DND-41 (cell line): ENCODE measurements at places on chromosomes 1 and 21.

GRCh38 chr1:78497201-78497600 lies 6.4 kb downstream of the PTGFR start:
- no peak for DNase-seq

GRCh38 chr1:1954831-1955441 lies 35.9 kb upstream of the TMEM52 start:
- no peak for DNase-seq

DNA sequence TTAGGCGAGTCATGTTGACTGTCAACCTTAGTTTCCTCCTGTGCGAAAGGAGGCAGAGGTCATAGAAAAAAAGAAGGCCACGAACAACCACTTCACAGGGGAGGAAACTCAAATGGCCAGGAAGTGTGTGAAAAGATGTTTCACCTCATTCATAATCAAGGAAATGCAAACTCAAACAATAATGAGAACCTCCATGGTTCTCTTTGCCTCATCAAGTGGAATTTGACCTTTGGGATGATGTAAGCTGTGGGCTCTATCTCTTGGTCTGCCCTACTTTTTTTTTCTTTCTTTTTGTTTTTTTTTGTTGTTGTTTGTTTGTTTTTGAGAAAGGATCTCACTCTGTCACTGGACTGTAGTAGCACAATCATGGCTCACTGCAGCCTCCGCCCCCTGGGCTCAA lies 55.9 kb upstream of the GRHL3 start:
- no peak for DNase-seq

DNA sequence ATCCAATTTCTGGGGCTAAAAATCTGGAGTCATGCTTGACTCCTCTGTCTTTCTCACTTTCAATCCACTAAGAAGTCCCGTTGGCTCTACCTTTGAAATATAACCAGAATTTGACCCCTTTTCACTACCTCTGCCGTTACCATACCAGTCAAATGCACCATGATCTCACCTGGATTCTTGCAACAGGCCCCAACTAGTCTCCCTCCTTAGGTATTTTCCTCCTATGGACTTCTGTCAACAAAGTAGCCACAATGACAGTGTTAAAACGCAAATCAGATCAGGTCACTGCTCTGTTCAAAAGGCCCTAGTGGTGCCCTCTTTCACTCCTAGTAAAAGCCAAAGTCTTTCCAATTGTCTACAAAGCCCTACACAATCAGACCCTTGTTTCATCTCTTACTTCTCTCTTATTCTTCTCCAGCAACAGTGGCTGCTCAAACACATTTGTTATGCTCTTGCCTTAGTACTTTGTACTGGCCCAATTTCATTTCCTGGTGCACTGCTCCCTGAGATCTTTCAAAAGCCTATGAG lies 35.7 kb upstream of the AGL start:
- no peak for DNase-seq

DNA sequence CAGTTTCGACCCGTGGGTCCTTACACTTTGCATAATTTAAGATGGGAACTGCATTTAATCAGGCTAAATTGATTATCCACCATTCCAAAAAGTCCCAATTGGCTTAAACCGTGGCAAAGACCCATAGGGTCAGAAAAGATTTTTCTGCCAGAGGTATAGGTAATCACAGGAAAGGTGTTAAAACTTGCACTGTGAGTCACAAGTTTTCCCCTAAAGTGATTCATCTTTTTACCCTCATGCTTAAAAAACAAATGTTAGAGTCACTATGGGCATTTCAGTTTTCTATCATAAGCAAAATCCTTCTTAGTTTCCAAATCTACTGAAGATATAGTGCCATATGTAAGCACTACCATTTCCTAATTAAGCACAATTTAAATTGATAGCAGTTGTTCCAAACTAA lies 1079.8 kb downstream of the ADGRL2 start:
- DNase-seq, result no peak

- no peak for DNase-seq
Observed at GRCh38 chr1:234763910-234764309, 153.9 kb upstream of the IRF2BP2 start.

- DNase-seq, result no peak
Observed at GRCh38 chr1:94572780-94573179, 31.2 kb upstream of the F3 start.

GRCh38 chr1:238404481-238404880 lies 513.8 kb upstream of the ZP4 start:
- no peak for DNase-seq

DNA sequence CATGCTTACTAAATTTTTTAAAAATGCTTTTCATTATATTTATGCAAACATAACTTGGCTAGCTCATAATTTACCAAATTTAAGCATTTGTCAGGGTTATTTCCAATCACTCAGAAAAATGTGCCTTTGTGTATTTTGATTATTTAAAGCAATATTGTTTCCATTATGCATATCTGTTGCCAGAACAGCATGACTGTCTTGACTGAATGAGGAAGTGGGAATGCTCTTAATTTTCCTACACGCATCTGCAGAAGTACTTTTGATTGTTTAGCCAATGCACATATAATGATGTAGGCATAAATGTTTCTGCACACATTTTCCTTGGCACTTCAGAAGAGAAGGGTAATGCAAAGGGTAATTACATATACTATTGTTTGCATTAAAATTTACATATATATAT lies 92.5 kb upstream of the ADGRL2 start:
- no peak for DNase-seq

- DNase-seq, result no peak
Observed at GRCh38 chr1:153849487-153850185, 73.1 kb downstream of the GATAD2B start.

GRCh38 chr1:175481126-175482070 lies 262.0 kb downstream of the TNR start:
- DNase-seq, result no peak

DNA sequence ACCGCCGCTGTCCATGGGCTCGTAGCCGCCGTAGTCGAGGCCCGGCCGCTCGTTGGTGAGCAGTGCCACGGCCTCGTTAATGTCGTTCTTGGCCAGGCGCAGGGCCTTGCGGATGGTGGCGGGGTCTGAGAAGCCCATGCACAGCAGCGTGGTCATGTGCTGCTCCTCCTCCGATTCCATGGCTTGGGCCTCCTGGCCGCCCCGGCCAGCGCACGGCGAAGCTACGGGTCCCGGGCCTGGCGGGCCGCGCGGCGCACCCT lies 300 bp downstream of the USP24 start:
- no peak for DNase-seq

DNA sequence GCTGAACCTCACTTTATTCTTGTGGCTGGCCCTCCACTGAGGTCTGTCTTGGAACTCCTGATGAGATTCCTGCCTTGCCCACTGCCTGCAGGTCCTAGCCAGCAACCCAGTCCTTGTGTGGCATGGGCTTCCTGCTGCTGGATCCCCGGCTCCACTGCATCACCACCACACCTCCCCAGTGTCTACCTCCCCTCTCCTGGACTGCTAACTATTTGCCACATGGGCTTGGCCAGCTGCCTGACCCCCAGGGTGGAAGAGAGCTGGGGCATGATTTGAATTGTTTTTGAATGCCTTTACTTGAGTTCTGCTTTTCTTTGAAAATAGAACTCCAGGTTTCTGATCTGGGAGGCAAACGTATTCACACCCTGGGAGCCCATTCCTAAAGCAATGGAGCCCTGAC lies 41.2 kb downstream of the SPAG17 start:
- DNase-seq, result no peak

GRCh38 chr1:245790441-245790840 lies 635.7 kb downstream of the KIF26B start:
- DNase-seq, result no peak

GRCh38 chr1:157849229-157849875 lies 7.7 kb upstream of the CD5L start:
- DNase-seq, result no peak

GRCh38 chr1:236834876-236835275 lies 39.8 kb downstream of the MTR start:
- DNase-seq, result no peak

GRCh38 chr1:237712586-237713157 lies 178.1 kb downstream of the ZP4 start:
- no peak for DNase-seq

- DNase-seq, result no peak
Observed at GRCh38 chr1:168287237-168287664, 6.6 kb downstream of the TBX19 start.

GRCh38 chr21:45323487-45324311 lies 36.0 kb upstream of the POFUT2 start:
- no peak for DNase-seq

GRCh38 chr1:148353461-148354283 lies 129.4 kb downstream of the PPIAL4G start:
- no peak for DNase-seq

- DNase-seq, result no peak
Observed at GRCh38 chr1:32311709-32312393, 20.0 kb downstream of the HDAC1 start.

GRCh38 chr1:18661404-18662285 lies 31.0 kb downstream of the PAX7 start:
- DNase-seq, result peak; percentile 29

- DNase-seq, result no peak
Observed at GRCh38 chr1:4276238-4276637, 376.2 kb upstream of the C1orf174 start.

DNA sequence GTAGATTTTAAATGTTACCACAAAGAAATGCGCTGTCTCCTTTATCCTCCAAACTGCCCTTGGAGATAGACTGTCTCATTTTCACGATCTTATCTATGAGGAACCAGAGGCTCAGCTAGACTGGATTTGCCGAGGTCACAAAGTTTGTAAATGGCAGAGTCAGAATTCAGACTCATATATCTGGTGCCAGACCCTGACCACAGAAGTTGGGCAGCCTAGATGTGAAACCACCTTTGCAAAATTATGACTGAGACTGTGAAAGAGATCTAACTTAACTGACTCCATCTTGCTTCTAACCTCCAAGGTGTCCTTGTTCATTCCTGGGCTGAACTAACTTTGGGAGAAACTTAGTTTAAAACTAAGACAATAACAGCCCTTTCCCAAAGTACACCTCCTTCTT lies 14.1 kb downstream of the CNR2 start:
- no peak for DNase-seq

DNA sequence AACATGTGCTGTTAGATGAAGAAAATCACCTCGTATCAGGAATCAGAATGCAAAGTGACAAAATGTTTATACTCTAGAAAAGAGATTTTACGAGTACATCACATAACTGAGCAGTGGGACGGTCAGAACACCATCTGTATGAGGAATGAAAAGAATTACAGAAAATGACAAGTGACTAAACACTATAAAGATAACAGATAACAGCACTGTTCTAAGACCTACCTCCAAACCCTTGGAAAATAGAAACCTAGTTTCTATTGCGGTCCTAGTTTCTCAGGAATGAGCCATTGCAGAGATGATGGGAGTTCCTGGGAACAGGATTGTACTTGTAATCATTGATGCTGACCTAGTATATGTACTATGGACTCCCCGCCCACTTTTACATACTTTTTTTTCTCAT lies 839.4 kb upstream of the ADAMTS5 start:
- no peak for DNase-seq

DNA sequence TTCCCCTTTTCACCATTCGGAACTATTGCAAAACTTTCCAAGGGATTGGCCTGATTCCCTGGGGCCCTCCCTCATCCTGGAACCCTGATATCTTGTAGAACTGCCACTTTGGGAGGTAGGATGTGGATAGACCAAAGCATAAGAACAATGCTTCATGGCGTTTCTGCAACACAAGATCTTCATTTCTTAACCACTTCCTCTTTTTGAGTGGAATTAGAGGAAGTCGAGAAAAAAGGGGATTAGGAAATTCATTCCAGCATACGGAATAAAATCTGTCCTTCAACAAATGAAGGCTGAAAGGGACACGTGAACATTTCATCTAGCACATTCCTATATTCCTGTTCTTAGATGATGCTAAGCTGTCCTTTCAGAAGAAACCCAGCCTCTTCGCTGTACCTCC lies 149.3 kb downstream of the HUNK start:
- DNase-seq, result no peak

- DNase-seq, result no peak
Observed at GRCh38 chr1:11925938-11926292, 312 bp downstream of the KIAA2013 start.

- DNase-seq, result no peak
Observed at GRCh38 chr1:151832318-151832980, 847 bp upstream of the RORC start.

DNA sequence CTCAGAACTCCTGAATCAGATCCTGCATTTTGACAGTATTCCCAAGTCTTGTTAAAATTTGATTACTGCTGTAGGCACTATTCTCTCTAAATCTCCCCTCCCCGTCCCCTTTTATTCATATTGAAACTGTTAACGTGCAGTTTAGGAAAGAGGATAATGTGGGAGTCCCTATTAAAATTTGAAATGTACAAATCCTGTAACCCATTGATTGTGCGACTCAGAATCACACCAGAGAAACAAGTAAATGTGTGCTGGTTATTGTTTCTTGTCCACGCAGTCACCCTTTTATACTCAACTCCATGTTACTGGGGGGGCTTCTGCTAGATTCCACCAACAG lies 584 bp upstream of the LTN1 start:
- DNase-seq, result no peak

GRCh38 chr1:234698686-234699085 lies 88.7 kb upstream of the IRF2BP2 start:
- no peak for DNase-seq

- no peak for DNase-seq
Observed at GRCh38 chr1:116940814-116941599, 31.3 kb downstream of the PTGFRN start.

DNA sequence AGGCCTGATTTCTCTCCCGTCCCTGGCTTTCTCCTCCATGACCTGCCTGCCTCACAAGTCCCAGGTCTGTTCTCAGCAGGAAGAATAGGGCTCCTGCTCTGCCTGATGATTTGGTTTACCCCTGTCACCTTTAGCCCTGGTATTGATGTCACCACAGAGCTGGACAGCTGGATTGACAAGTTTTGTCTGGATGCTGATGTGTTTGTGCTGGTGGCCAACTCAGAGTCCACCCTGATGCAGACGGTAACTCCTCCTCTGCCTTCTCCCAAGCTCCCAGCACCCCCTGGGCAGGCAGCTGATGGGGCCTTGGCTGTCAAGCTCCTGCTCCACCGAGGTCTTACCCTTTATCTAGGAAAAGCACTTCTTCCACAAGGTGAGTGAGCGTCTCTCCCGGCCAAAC lies 18.4 kb downstream of the MFN2 start:
- no peak for DNase-seq

- no peak for DNase-seq
Observed at GRCh38 chr1:121558514-121558913, 373.7 kb downstream of the SRGAP2C start.

DNA sequence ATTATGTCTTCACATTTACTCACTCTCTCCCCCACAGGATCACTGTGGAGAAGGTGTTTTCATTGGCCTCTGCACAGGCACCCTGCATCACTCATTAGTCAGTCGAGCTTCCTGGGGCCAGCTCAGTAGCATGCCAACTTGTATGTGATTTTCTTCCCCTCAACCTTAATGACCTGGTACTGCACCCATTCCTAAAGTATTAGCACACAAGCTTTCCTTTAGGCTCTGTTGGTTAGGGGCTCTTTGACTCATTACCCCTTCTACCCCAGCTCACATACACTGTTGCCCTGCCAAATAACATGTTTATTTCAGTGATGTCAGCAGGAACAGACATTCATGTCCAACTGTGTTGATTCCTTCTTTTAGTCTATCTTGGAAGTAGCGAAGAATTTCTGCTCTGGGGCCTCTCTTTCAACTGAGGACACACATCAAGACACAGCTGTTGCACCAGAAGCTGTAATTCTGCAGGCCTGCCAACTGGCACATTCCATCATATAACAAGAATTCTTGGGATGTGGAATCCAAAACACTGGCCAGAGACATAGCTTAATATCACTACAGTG lies 603.5 kb upstream of the ADAMTS5 start:
- no peak for DNase-seq

GRCh38 chr21:29299916-29300806 lies 1.4 kb downstream of the BACH1 start:
- DNase-seq, result peak; percentile 41
